ENCODE measurements at places on chromosomes 1 and 21. TPM values are rescaled to one million over a fixed set of nuclear protein-coding genes. Genes with fewer than 3 reads are reported as not detected.

- peak; percentile 78 for DNase-seq
Observed at GRCh38 chr1:15246960-15247614, at the start of gene FHAD1. Gene FHAD1, plus strand, starts transcription at chr1:15247223. Its CDS starts 4,562 bp downstream, at chr1:15251785.

DNA sequence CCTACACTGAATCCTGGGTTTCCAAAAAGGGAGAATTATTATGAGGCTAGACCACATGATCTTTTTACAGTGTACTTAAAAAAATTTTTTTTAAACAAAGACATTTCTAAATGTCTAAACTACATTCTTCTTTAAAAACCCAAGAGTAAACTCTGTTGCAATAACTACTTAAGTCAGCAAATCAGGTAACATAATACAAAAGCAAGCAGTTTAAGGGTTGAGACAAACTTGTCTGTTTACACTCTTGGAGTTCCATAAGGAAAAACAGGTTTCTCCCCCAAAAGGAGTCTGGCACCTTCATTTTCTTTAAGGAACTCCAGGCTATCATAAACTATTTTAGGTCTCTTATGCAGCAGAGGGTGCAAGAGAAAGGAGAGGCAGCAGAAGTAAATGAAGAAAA lies 12.5 kb upstream of the ANKRD45 start:
- DNase-seq: no peak

GRCh38 chr1:190679044-190679443 lies 201.4 kb upstream of the BRINP3 start:
- DNase-seq: peak; percentile 37

- DNase-seq: peak; percentile 35
Observed at GRCh38 chr1:188669728-188670382, 1807.8 kb downstream of the BRINP3 start.

GRCh38 chr21:34073032-34073748 lies at the start of the genes MRPS6 and SLC5A3:
Gene MRPS6, plus strand, starts transcription at chr21:34073578. Its CDS starts 123 bp downstream, at chr21:34073701.
Gene SLC5A3, plus strand, starts transcription at chr21:34073578. Its CDS starts 21,621 bp downstream, at chr21:34095199.
- peak; percentile 88 for DNase-seq

DNA sequence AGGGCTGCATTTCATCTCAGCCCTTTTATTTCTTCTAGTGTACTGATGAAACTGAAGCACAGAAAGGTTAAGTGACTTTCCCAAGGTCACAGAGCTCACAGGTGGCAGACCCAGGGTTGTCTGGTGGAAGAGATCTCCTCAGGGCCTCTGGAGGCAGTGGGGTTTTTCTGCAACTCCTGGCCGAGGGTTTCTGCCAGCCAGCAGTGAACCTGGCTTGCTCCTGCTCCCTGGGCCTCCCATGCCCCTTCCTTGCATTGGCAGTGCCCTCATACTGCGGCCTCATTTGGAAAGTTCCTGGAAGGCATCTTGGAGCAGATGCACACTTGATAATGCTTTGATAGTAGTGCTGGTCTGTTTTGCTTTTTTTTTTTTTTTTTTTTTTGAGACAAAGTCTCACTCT lies 7.7 kb downstream of the GALNT2 start:
- DNase-seq: no peak

GRCh38 chr1:222256058-222256457 lies 291.8 kb downstream of the HHIPL2 start:
- no peak for DNase-seq

GRCh38 chr1:119008483-119009311 lies 20.6 kb upstream of the TBX15 start:
- DNase-seq: peak; percentile 74

DNA sequence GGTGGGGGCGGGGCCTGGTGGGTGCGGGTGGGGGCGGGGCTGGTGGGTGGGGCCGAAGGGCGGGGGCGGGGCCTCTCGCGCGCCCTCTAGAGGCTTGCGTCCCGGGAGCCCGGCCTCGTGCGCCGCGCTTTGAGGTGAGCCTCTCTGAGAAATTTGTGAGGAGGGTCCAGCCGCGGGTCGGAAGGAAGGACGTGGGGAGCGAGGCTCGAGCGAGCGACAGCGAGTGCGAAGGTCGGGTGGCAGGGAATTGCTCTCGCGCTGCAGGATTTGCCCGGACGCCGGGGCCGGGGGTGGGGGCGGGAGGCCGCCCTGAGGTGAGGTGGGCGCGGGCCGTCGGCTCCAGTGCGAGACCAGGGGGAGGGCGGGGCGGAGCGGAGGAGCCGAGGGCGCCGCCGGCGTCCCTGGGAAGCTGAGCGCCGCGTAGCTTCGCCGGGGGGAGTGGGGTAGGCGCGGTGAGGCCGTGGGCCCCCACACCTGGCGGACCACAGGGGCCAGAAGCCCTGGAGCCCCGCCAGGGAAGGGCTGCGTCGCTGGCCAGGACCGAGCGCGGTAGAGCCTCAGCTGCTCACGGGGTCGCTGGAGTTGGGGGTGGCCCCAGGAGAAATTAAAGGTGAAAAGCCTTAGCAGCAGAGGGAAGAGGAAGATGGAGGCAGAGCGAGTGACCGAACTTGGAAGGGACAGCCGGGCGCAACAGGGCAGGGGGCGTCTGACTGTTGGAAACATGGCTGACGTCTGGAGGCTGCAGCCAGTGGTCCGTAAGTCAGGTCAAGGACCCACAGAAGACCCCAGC lies 754 bp upstream of the LSS start:
- DNase-seq: no peak

DNA sequence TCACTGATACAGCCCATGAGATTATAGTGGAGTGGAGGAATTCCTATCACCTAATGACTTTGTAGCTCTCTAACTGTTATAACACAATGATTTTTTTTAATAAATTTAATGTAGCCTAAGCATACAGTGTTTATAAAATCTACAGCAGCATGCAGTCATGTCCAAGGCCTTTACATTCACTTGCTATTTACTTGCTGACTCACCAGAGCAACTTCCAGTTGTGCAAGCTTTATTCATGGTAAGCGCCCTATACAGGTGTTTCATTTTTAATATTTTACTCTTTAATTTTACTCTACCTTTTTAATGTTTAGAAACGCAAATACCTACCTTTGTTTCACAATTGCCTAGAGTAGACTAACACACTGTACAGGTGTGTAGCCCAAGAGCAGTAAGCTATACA lies 1652.2 kb downstream of the BRINP3 start:
- no peak for DNase-seq

DNA sequence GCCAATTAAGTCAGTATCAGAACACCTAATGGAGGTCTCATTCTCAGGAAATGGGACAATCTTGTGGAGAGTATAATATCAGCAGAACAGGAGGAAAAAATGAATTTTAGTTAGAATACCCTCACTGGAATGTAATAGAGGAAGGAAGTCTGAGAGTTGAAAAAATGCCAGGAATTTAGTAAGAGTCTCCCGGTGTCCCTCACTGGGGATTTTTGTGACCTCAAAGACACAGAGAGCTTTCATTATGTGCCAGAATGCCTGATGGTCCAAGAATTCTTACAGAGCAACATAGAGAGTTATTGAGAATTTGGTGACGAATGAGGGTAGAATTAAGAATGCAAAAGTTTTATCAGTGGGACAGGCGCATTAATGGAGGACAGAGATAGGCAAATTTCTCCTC lies 443.5 kb upstream of the B3GALT2 start:
- DNase-seq: peak; percentile 21

DNA sequence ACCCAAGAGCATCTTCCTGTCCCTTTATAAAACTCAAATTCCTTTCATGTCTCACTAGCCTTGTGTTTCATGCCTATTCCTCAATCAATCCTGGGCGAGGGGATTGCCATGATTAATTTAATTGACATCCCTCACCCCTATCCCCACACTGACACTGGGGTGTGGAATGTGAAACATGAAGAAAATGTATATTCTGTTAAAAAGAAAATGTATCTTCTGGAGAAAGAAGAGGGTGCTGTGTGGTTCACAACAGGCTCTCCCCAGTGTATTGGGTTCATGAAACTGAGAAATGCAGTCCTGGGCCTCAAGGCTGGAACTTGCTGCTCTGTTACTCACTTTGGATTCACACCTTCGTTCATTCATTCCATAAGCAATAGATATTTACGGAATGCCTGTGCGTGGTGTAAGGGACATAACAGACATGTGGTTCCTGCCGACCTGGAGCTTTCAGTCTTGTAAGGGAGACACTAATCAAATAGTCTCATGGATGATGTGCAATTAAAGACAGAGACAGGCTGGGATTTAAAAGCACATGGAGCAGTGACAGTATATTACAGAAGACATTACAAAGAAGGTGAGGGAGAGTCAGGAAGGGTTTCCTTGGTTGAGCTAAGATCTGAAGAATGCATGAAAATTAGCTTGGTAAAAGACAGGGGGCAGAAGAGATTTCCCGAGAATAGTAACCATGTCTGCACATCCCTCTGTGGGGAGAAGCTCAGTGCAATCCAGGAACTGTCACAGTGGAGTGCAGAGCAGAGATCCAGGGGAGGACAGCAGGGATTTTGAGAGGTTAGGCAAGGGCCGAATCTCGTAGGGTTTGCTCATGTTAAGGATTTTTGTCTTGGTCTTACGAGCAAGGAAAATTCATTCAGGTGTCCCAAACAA lies 32.1 kb downstream of the SERTAD4 start:
- no peak for DNase-seq

- DNase-seq: no peak
Observed at GRCh38 chr1:237250055-237250454, 208.1 kb downstream of the RYR2 start.

DNA sequence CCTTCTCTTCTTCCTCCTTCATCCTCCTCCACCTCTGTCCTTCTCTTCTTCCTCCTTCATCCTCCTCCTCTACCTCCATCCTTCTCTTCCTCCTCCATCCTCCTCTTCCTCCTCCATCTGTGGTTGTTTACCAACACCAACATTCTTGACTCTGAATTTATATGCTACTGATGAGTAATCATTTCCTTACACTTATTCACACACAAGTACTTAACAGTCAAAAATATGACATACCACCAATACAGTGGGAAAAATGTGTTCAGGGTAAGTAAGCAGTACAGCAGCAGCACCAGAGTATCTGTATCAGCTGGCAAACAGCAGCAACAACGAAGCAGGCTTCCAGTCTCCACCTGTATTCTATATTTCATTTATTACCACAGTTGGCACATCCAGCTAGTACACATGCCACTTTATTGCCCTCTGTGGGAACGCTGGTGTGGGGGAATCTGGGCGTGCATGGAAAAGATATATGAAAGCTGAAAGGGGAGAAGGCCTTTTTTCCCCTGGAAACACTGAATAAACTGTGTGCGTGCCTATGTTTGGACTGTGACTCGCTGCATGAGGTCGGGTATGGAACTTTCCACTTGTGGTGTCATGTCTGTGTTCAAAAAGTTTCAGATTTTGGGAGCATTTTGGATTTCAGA lies 16.0 kb downstream of the ADSS2 start:
- DNase-seq: peak; percentile 80

DNA sequence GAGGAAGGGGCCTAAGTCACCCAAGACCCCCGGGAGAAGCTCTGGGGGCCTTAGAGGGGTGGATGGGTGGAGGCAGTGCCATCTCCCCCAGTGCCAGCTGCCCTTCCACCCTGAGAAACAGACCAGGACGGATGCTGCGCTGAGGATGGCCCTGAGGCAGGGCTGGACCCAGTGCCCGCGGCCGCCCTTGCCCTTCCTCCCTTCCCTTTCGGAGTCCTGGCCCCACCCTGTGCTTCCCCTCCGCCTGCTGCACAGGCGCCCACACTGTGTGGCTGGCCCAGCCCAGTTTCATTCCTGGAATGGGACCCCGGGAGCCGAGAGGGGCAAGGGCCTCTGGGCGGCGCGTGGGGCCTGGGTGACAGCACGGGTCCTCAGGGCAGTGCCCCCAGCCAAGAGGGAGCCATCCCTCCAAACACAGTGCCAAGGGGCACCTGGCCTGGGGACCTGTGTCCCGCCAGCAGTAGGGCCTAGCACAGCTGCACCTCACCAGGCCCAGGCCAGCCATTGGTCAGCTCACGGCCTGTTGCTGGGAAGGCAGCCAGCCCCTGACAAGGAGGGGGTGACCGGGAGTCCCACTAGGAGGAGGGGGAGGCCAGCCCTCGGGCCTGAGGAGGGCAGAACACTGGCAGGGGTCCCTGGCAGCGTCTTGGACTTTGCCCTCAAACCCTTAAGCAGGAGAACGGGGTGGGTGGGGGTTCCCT lies 13.4 kb upstream of the SKI start:
- no peak for DNase-seq

GRCh38 chr21:46099476-46099875 lies 1.6 kb downstream of the COL6A2 start:
- DNase-seq: no peak

DNA sequence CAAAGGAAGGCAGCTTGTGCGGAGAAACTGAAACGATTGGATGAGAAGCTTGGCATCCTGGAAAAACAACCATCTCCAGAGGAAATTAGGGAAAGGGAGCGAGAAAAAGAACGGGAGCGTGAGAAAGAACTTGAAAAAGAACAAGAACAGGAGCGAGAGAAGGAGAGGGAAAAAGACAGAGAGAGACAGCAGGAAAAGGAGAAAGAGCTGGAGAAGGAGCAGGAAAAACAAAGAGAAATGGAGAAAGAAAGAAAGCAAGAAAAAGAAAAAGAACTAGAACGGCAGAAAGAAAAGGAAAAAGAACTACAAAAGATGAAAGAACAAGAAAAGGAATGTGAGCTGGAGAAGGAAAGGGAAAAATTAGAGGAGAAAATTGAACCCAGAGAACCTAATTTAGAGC lies 47.2 kb downstream of the PRRC2C start:
- DNase-seq: no peak

- DNase-seq: peak; percentile 8
Observed at GRCh38 chr1:236904892-236905741, 99.1 kb downstream of the MT1HL1 start.

DNA sequence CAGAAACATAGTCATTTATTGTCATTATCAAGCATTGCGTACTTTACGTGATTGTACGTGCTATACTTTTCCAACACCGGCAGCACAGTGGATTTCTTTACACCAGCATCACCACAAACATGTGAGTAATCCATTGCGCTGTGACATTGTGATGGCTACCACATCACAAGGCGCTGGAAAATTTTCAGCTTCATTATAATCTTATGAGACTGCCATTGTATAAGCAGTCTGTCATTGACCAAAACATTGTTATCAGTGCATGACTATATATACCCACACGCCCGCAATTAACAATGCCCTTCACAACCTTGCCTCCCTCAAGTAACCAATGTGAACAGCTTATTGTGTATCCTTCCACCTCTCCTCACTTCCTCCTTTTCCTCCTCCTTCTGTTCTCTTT lies 137.6 kb downstream of the ZZZ3 start:
- no peak for DNase-seq

DNA sequence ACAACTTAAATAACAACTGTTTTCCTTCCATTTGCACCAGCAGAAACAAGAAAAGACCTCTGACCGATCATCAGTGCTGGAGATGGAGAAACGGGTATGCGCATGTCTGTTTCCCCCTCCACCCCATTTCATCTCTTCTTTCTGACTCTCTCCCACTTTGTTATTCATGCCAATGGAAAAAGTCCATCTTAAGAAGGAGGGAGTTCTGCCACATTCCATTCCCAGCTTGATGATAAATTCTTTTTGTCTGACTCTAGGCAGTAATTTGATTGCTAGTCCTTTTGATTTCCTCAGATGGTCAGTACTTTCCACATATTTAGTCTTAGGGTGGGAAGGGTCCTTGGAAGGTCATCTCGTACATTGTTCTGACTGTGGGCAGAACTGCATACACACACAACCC lies 142.5 kb downstream of the SYT2 start:
- no peak for DNase-seq

The SELP gene
- 2.6 TPM for total RNA-seq

The ITGB2 gene
- 0.05 TPM for total RNA-seq

The FCGR3B gene
- total RNA-seq: not detected

The PANK4 gene
- 24.7 TPM for total RNA-seq

The OR2M3 gene
- total RNA-seq: not detected

The NR1I3 gene
- not detected for total RNA-seq

The ARHGAP29 gene
- 254 TPM for total RNA-seq

The TNNI3K gene
- total RNA-seq: not detected

The DHX9 gene
- 166 TPM for total RNA-seq

Data from dermis blood vessel endothelial cell (primary cell).